ENCODE measurements at places on chromosomes 7 and 10.

DNA sequence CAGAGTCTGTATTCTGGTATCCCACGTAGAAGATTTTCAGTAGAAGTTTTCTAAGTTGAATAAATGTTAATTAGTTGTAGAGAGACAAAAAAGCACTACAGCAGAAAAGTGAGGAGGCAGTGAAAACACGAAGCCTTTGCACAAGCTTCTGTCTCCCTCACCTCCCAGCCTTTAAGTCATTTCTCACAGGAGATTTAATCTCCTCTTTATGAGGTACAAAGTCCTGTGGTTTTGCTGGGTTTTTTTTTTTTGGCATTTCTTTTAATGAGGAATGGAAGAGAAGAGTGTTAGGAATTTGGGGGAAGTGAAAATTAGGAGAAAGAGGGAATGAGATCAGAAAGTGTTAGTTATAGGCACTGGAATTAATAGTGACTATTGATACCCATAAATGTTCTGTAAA lies 21.5 kb downstream of the SPAG6 start:
- DNase-seq, result no peak

GRCh38 chr10:29790207-29790606 lies 155.4 kb upstream of the SVIL start:
- DNase-seq, result no peak

- no peak for DNase-seq
Measured at GRCh38 chr7:135710417-135711138, 17.4 kb downstream of the SLC13A4 start.

- DNase-seq, result no peak
Measured at GRCh38 chr10:59865101-59865500, 41.3 kb downstream of the CCDC6 start.

DNA sequence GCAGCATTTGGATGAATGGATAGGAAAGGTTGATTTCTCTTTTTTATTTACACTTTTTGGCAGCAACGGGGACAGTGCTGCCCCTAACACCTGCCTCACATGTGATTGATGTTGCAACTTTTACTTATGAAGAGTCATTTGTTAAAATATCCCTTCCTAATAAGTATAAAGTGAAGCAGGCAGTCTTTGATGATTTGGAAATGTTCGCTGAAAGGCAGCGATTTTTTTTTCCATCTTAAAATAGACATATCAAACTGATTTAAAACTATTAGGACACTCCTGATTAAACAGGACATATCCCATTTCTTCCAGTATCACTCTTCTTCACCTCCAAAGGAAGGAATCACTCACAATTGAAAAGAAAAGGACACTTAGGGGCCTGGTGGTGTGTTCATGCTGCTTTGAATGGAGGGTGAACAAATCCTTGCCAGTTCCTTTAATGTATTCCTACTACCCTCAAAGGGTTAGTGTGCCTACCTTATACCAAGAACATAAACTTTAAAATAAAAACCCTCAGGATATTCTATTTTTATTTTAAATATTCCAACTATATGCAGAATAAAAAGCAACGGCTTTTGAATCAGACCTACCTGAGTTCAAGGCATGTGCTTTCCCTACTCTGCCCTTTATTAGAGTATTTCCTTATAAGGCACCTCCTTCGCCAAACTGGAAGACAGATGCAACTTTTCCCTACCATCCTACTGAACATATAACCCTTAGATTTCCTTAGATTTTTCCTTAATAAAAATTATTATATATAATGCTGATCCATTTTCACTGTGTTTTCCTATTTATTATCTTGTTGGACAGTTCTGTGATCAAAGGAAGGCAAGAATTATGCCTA lies 1.1 kb downstream of the ADK start:
- no peak for DNase-seq

DNA sequence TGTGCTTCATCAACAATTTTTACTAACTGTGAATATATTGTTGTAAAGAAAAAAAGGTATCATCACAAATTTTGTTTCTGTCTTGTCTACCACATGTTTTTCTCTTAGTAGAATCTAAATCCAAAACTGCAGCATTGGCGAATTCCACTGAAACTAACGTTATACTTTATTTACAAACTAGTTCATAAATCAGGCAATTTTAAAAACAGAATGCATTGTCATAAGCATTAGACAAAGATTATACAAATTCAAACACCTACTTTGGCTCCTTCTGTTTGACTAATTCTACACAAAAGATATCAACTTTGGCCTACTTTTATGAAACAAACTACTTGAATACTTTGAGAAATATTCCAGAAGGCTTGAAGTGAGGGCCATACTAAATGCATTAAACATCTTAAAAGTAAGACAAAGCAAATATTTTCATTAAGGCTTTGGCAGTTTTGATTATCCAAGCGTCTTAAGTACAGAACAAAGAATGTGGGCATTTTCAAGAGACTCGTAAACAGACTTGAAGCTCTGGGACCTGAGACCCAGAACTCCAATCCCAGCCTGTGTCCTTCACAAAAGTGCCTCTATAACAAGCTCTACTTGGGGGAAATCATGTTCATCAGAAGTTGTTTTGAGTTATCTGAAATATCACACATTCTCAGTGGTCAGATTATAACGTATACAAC lies 81.0 kb downstream of the CPVL start:
- no peak for DNase-seq

GRCh38 chr7:91311839-91312238 lies 47.6 kb downstream of the FZD1 start:
- no peak for DNase-seq

DNA sequence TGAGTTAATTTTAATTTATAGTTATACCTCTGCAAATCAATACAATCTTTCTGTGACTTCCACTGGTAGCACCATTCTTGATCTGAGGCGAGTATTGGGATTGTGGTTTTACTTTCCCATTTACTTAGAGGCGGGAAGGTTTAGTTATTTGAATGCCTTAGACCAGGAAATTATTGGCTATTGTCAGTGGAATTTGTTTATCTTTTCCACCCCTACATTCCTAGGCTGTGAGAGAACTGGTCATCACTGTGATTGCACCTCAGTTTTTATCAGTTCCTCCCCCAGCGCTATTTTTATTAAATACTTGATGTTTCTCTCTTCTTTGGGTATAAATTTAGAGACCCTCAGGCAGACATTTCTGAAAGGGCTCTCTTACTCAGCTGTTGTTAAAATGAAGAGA lies 29.9 kb downstream of the CDK14 start:
- no peak for DNase-seq

GRCh38 chr7:116526897-116527296 lies 2.1 kb downstream of the CAV1 start:
- no peak for DNase-seq

DNA sequence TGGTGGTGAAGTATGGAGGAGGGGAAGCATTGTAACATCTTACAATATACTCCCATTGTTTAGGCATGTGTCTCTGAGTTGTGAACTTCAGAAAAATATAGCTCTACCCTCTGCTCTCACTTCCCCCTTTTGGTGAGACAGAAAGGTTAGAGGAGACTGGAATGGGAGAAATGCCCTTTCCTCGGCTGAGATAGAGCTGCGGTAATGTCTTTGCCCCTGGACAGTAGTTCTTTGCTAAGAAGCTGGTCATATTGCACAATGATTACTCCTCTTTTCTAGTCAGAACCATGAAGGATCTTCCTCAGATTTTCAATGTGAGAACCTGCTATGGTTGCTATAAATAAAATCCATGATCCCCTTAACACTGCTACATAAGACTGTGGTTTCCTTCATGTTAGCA lies 171.0 kb downstream of the SEM1 start:
- DNase-seq, result no peak

DNA sequence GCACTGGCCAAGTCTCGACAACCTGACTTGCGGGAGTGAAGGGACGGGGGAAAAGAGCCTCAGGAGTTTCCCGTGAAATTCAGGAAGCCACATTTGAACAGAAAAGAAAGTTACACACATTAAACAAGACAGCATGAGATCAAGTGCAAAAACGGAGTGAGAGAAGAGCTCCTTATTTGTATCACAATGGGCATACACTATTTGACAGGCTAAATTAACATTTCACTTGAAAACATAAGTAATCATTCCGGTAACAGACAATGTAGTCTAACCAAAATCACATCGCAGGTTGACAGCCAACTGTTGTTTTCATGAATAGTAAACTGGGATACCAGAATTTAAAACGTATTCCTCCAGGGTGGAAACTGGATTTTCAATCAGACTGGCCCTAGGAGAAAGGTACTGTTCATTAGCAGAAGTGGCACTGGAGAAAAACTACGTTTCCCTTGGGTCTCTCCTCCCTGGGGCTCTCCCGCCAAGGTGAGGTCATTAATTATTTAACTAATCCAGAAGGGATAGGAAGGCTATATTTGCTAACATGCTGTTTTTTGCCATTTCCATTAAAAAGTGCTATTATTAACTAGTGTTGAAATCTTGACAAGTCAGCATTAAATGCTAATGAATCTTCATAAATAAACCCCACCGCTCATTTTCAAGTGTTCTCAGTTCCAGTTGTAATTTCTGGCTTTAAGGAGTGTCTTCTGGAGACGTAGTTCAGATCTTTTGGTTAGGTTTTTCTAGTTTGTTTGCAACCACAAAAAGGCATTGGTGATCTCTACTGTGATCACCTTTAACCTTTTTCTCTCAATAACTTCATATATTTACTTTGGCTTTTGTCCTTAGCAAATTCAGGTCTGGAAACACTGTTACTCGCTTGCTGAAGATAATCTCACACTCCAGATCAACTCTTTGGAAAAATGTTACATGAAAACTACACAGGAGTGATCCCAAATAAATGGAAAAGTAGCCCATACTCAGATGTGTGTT lies 25.1 kb downstream of the RHEB start:
- no peak for DNase-seq

GRCh38 chr7:40777730-40778312 lies 643.0 kb downstream of the SUGCT start:
- no peak for DNase-seq

DNA sequence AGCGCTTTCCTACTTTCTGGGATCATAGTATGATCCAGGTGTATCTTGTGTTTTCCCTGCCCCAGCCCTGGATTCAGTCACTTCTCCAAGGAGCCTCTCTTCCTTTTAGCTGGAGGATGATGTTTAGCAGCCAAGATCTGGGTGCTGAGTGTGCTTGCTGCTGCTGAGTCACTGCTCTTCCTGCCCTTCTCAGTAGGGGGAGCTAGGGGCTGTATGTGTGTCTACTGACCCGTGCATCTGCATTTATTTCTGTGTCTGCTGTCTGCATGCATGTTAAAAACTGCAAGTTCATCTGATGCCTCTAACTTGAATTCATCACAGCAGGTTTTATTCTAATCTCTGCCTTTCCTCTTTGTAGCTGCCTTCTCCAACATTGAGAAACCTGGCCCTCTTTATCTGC lies 31.6 kb downstream of the MGMT start:
- DNase-seq, result no peak

- DNase-seq, result no peak
Measured at GRCh38 chr7:105210721-105211205, 178.0 kb downstream of the SRPK2 start.

GRCh38 chr7:148615085-148615730 lies 24.6 kb downstream of the C7orf33 start:
- no peak for DNase-seq

- peak; percentile 76 for DNase-seq
Measured at GRCh38 chr10:1552881-1553670, 184.2 kb downstream of the ADARB2 start.

DNA sequence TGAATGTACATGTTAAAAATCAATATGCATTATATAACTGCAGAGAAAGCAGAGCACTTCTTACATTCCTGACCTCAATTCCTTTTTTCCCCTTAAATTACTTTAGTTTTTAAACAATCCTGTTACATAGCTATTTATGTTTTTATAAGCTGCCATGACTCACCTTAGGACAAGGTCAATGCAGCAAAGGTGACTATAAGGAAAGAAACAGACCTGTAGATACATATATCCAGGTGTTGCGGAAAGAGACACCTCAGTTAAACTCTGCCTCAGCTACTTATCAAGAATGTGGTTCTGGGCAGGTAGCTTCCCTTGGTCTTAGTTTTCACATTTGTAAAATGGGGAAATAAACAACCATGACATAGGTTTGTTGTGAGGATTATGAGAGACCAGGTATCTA lies 105.5 kb downstream of the DPY19L1 start:
- no peak for DNase-seq

DNA sequence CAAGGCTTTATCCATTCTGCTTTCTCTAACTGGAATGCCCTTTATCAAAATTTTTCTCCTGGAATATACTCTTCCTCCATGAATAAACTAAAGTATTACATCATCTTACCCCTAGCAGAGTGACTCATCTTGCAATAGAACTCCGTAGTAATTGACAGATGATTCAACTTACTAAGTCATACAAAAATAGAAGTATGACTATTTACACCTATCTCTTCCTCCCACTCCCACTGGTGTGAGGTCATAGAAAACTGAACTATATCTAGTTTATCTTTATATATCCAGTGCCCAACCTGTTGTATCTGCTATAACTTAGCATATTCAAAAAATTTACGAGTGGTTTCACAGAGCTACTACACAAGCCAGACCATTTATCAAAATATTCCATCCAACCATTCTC lies 26.1 kb downstream of the ABCB1 start:
- DNase-seq, result no peak

- DNase-seq, result no peak
Measured at GRCh38 chr10:27203806-27204205, 36.8 kb downstream of the ACBD5 start.

- DNase-seq, result no peak
Measured at GRCh38 chr7:148625342-148625741, 34.8 kb downstream of the C7orf33 start.

DNA sequence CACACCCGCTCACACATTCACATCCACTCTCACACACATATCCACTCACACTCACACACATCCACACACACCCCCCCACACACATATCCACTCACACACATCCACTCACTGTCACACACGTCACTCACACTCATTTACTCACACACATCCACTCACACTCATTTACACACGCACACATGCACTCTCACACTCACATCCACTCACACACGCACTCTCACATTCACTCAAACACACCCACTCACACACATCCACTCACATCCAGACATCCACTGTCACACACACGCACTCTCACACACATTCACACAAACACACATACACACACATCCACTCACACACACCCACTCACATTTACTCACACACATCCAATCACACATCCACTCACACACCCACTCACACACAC lies 18.3 kb downstream of the PWWP2B start:
- no peak for DNase-seq

- DNase-seq, result no peak
Measured at GRCh38 chr7:39950473-39951225, 593 bp downstream of the CDK13 start.

GRCh38 chr7:126685018-126685573 lies 567.6 kb downstream of the GRM8 start:
- DNase-seq, result no peak
